Effector memory CD4-positive, alpha-beta T cell (primary cell): ENCODE measurements at places on chromosomes 5 and 9.
A peak's percentile ranks its signal among the peaks of the same experiment; 100 is the strongest.

- DNase-seq = no peak
These were observed 32.3 kb downstream of the TSPAN17 start for GRCh38 chr5:176679365-176680225.

DNA sequence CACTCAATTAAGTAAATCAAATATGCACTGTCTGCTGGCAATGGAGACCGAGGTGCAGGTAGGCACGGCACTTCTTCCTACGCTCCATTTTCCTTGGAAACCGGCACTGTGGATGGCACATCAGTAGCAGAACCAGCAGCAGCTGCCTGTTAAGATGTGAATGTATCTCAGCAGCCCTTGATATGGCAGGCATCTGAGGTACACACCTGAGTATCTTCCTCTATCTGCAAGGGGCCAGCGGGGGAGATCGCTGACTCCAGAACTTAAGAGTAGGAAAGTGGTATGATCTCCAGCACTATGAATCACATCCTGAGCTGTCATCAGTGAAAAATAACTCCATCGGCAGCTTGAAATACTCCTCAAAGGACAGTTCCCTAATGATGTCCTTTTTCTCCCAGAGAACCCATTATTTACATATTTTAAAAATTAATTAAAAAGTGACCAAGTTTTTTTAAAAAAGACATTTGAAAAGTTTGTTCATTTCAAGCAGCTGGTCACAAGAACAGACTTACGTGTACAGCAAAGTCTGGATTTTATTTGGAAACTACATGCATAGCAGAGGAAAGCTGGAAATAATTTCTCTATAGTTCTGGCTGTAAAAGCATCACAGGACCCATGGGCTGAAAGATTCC is 97.1 kb downstream of the ADAMTS12 start:
- DNase-seq = no peak

GRCh38 chr5:163976696-163977095 is 471.3 kb downstream of the MAT2B start:
- no peak for DNase-seq

DNA sequence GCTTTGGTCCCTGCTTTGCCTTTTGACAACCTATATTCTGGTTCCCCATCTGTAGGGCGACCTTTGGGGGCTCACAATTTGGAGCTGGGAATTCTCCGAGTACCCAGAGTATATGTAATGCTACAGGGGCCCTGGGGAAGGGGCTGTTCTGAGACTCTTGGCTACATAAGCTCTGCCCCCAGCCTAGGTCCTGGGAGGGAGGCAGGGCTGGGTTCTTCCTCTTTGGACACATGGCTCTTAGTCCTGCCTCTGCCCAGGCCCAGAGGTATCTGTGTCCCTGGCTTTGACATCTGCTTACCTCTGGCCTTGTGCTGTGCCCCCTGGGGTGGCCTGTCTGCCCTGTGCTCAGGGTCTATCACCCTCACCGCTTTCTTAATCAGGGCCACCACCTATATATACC is 181.6 kb downstream of the CACNA1B start:
- DNase-seq = no peak

DNA sequence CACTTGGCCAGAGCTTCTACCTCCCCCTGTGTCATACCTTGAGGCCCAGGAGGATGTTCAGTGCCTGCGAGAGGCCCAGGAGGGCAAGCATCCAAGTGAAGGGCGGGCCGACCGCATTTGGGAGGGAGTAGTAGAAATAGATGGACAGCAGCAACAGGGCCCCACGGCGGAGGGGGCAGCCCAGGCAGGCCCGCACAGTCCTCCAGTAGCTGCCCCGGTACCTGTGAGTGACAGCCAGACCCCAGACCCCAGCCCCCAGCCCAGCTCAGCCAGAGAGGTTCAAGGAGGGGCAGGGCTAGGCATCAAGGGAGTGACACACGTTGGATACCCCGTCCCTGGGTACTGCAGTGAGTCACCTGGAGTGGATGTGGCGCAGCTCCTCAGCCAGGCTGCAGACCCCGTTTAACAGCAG is 1.4 kb downstream of the STING1 start:
- DNase-seq = peak; percentile 41
